Tongue (tissue), 3 donors: ENCODE measurements at places on chromosomes 3 and 15. TPM values are rescaled to one million over a fixed set of nuclear protein-coding genes. Genes with fewer than 3 reads are reported as not detected.

- no peak for DNase-seq
Observed at GRCh38 chr3:27326202-27326601, 43.0 kb downstream of the NEK10 start.

GRCh38 chr15:93179072-93179471 lies 90.1 kb upstream of the RGMA start:
- DNase-seq, result peak; percentile 41

GRCh38 chr15:99117563-99118257 lies 12.8 kb downstream of the SYNM start:
- DNase-seq, result no peak

DNA sequence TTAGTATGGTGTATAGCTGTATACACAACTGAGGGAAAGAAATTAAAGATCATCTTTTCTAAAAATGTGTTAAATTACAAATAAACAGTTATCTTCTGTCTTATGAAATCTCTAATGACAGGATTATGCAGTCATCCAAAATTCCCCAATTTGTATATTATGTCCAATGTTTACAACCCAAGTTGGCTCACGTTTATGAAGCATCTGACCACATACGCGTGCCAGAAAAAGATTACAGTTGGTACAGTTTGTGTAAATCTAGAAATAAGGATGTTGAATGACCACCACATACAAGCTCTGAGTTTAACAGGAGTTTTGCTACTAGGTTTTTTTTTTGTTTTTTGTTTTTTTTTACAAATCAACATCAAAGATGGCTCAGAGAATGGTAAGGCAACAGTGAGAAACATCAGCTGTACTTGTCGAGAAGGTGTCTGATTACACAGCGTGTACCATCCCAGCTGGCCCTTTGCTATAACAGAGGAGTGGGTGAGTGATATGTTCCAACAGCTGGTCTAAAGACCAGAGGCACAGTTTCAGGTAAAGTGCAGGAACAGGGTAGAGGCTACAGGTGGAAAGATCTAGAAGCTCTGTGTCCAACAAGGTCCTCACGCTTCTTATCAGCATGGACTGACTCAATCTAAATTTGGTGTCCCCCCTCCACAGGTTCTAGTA lies 47.1 kb downstream of the USF3 start:
- DNase-seq, result peak; percentile 75

DNA sequence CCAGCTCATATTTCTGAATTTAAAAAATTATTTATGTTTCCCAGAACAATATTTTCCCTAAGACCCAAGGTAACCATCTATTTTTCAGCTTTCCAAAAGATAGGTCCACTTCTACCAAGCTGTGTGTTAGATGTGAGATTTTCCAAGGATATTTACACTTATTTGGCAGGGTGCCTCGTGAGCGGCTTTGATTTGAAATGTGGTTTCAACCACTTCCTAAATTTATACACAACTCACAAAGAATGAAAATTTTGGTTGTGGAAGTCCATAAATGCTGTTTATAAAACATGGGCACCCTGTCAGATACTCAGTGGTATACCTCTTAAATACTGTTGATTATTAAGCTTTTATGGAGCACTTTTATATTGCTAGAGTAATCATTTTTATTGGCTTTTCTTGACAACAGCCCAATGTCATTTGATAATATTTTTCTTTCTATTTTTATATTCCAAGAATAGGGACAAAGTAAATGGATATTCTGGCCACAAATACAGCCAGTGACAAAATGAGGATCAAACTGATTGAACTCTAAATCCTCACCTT lies 57.6 kb downstream of the GAP43 start:
- no peak for DNase-seq

The PARP15 gene
- total RNA-seq, result 1.1 TPM

The GPR62 gene
- total RNA-seq, result 0.41 TPM

- DNase-seq, result no peak
Observed at GRCh38 chr3:127748754-127749327, 73.5 kb downstream of the MGLL start.

GRCh38 chr15:42384597-42384996 lies 25.3 kb downstream of the CAPN3 start:
- no peak for DNase-seq

- DNase-seq, result no peak
Observed at GRCh38 chr3:184227481-184227935, 1.9 kb upstream of the VWA5B2 start.

- no peak for DNase-seq
Observed at GRCh38 chr3:31312400-31312799, 220.3 kb upstream of the STT3B start.

GRCh38 chr3:127774647-127775046 lies 47.7 kb downstream of the MGLL start:
- no peak for DNase-seq

The STRIT1 gene
- total RNA-seq, result 3.9 TPM

- peak; percentile 70 for DNase-seq
Observed at GRCh38 chr3:126212620-126213378, 32.4 kb upstream of the ALDH1L1 start.

- no peak for DNase-seq
Observed at GRCh38 chr15:57061281-57061680, 142.8 kb downstream of the TCF12 start.

The LNP1 gene
- 6.3 TPM for total RNA-seq

DNA sequence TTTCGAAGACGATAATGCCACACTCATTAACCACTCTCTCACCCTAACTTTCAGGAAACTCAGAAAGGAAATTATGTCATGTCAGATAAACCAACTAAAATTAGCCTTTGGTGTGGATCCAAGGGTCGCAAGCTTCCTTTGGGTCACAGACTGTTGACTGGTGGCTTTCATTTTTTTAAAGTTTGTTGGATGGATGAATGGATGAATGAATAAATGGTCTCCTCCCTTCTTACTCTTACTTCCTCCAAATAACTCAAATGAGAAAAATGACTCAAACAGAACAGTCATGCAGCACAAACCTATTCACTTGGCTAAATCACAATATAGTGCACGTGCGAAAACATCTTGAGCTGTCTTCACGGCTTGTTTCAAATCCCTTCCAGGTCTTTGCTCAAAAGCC lies 82.9 kb upstream of the HACD2 start:
- no peak for DNase-seq

GRCh38 chr15:59266028-59266427 lies 59.4 kb downstream of the LDHAL6B start:
- no peak for DNase-seq

The FILIP1L gene
- total RNA-seq, result 72.0 TPM

The IL17RB gene
- total RNA-seq, result 1.0 TPM

- DNase-seq, result peak; percentile 94
Observed at GRCh38 chr3:194141415-194142155, 5.6 kb downstream of the HES1 start.

DNA sequence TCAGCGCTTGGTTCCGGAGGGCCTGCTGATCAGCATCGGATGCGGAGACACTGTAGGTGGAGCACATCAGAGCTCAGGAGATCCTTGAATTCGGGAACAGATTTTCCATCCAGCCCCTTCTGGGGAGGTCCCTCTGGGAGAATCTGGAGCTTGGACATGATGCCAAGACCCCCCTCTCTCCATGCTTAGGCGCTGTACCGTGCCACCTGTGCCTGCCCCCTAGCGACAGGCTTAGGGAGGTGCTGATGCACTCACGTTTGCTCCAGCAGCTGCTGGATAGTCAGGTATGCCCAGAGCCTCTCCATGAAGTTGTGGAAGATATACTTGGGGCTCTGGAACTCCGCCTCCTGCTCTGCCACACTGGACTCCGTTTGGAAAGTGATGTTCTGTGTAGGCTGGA lies 9.7 kb downstream of the ITIH4 start:
- DNase-seq, result no peak

The ZNF660 gene
- total RNA-seq, result 3.4 TPM

DNA sequence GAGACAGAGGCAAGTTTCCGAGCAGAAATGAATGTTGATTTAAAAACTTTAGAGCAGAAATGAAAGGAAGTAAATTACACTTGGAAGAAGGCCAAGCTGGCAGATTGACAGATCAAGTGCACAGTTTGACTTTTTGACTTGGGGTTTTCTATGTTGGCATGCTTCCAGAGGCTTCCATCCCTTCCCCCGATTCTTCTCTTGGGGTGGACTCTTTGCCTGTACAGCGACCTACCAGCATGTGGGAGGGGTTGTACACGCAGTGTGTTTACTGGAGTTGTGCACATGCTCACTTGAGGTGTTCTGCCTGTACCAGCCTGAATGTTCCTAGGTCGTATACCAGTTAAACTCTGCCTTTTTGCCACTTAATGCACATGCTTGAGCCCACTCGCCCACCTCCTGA lies 701.5 kb upstream of the GBE1 start:
- peak; percentile 9 for DNase-seq

GRCh38 chr3:157573281-157573680 lies 70.1 kb upstream of the VEPH1 start:
- DNase-seq, result no peak

DNA sequence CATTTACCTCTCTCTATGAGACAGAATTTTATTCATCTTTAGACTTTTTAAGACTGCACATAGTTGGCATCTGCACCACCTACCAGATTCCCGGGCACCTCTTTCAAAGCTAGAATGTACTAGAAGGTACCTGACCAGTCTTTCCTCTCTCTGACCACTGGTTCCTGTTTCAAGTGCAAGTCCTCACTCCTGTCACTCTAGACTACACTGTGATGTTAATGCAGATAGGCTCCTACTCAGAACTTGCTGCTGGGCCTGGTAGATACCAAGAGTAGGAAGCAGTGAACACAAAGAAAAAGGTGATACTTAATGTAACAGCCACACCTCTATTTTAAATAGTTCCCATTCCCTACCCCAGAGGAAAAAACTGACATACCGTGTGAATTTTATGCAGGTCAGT lies 8.1 kb upstream of the TCAIM start:
- DNase-seq, result no peak

The GADL1 gene
- total RNA-seq, result 33.1 TPM

DNA sequence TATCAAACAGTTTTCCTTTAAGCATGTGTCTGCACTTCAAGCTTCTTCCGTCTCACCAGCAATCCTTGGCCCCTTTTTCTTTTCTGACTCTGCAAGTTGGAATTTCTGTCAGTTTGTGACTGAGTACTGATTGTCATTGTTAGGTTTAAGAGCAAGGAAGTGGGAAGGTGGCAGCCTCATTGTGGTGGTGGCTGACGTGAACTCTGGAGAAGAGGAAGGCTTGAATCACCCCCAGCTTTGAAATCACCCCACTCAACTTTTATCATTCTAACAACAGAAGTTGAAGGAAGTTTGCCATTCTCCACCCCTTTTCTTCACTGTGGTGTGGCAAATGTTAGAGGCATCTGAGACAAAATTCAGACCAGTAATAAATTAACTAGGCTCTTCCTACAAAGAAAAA lies 231.6 kb upstream of the AGTR1 start:
- no peak for DNase-seq

DNA sequence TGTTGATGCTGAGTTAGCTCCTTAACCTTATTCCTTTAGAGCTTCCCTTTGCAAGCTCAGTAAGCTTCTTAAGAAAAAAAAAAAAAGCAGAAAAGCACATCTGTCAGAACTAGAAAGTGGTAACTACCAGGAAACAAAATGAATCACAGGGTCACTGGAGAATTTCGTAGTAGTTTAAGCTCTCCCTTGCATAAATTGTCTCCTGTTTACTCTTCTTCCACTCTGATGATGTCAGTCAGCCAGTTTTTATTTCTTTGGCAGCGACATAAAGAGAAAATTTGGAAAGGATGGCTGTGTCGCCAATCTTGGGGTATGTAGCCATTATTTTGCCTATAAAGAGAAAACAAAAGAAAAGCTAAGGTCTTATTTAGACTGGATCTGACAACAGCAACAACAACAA lies 3.2 kb upstream of the GABRR3 start:
- peak; percentile 4 for DNase-seq

DNA sequence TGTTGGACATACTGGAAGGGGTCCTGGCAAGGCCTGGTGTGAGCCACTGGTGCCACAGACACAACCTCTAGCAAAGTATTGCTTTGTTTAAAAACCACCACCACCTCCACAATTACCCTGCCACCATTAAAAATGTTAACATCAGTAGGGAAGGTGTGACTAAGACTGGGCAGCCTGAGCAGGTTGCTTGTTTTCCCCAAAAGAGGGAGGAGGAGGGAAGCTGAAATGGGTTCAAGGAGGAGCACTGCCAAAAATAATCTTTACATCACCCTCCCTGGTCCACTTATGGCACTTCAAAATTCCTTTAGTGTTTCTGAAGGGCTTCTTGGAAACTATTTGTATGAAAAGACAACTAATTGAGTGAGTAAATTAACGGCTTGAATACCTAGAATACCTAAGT lies 99.8 kb upstream of the FGF7 start:
- DNase-seq, result no peak

GRCh38 chr15:91422797-91423196 lies 322.7 kb downstream of the SV2B start:
- DNase-seq, result no peak

DNA sequence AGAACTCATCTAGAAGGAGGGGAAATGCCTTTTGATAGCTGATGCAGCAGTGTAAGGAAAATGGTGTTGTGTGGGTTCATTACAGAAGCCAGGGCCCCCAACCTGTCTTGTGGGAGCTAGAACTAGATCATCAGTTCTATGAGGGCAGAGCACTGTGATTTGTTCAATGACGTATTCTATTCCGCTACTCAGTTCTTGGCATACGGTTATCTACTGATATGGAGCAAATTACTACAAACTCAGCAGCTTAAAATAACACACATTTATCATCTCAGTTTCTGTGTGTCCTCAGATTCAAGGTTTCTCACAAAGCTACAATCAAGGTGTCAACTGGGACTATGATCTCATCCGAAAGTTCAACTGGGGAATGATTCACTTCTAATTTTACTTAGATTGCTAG lies 250.5 kb downstream of the FEZF2 start:
- DNase-seq, result no peak

The PLSCR4 gene
- 55.6 TPM for total RNA-seq

The TRAT1 gene
- not detected for total RNA-seq
